ENCODE measurements at places on chromosomes 2 and 18.

DNA sequence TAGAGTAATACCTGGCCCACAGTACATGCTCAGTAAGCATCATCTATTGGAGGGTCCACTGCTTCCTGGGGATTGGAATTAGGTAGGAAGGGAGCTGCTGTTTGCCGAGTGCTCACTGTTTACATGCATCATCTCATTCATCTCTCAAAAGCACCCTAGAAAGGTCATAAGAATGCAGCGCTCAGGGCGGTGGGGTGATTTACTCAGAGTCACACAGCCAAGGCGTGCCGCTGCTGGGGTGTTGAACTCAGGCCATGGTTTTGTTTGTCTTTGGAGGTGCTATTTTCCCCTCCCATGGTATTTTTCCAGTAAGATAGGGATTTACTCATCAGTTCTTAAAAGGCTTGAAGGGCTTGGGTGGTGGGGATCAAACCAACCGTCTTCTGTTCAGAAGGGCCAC is 227.5 kb downstream of the LDLRAD4 start:
- DNase-seq = no peak

GRCh38 chr2:157149270-157149669 is 108.2 kb upstream of the GALNT5 start:
- no peak for DNase-seq

DNA sequence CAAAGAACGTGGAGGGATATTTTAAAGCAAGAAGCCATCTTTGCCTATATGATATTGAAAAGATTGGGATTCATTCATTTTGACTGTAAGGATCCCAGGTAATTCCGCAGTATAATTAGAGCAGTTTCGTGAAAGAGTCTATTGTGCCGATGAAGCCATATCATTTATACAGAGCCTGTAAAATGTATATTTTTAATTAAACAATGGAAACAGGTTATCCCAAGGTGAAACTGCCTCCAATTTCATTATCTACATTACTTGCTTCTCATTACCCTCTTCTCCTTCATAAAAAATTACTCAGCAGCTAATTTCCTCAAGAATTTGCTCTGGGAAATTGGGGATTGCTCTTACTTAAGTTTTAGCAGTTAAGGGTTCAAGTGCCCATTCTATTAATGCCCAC is 444.1 kb downstream of the SOCS6 start:
- no peak for DNase-seq

DNA sequence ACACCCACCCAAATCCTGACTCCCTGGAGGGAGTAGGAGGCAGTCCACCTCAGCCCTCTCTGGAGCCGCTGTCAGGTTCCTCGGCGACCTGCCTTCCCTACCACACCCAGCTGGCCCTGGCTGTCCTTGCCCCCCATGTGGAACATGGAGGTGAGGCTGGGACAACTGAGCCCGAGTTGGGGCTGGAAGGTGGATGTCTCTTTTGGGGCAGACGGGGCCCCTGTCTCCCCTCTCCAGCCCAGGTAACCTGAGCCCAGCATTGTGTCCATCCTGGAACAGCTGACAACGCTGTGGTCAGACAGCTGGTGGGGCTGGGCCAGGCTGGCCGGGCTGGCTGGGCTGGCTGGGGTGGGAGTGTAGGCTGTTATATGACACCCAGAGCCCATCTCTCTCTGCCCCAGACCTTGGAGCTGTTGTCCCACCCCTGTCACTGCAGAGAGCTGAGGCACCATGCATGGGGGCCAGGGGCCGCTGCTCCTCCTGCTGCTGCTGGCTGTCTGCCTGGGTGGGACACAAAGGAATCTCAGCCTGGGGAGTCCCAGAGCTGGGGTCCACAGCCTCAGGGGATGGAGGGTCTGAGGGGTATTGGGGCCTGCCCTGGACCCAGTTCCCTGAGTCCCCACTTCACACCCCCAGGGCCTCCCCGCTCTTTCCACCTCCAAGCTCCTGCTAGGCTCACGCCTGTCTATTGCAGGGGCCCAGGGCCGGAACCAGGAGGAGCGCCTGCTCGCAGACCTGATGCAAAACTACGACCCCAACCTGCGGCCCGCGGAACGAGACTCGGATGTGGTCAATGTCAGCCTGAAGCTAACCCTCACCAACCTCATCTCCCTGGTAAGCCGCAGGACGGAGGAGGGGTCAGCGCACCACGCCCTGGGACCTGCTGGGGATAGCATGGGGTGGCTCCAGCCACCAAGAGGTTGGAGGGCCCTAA is at the start of gene CHRNG:
Gene CHRNG, plus strand, starts transcription at position 395 of the 934 bp plus-strand sequence. Its CDS starts 56 bp downstream, at position 451.
- no peak for DNase-seq

- DNase-seq = no peak
These were observed 32.6 kb upstream of the LDAH start for GRCh38 chr2:20855456-20855855.

GRCh38 chr2:9228088-9228751 is 21.6 kb downstream of the ASAP2 start:
- DNase-seq = no peak

Measured in skin of body (tissue), 3 donors.